Central memory CD4-positive, alpha-beta T cell (primary cell): ENCODE measurements at places on chromosomes 1 and 21.

DNA sequence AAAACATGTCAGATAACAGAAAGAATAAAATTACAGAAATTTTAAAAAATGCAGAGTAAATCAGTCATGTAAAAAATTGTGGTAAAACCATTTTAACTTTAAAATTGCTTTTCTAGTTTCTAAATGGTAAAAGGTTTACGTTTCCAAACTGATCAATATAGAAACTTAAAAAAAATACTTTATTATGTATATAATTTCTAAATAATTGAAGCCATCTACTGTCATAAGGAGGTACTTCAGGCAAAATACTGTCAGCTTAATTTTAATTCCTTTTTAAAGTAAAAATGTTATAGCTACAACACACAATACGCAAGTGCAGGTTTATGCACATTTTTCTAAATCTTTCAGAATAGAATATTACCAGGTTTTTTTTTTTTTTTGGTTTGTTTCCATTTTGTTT, 159.9 kb downstream of the HFM1 start:
- no peak for DNase-seq

GRCh38 chr1:175629318-175629694, 114.1 kb downstream of the TNR start:
- no peak for DNase-seq

- DNase-seq = peak; percentile 65
Observed at GRCh38 chr1:1291548-1292441, 11.6 kb downstream of the SCNN1D start.

DNA sequence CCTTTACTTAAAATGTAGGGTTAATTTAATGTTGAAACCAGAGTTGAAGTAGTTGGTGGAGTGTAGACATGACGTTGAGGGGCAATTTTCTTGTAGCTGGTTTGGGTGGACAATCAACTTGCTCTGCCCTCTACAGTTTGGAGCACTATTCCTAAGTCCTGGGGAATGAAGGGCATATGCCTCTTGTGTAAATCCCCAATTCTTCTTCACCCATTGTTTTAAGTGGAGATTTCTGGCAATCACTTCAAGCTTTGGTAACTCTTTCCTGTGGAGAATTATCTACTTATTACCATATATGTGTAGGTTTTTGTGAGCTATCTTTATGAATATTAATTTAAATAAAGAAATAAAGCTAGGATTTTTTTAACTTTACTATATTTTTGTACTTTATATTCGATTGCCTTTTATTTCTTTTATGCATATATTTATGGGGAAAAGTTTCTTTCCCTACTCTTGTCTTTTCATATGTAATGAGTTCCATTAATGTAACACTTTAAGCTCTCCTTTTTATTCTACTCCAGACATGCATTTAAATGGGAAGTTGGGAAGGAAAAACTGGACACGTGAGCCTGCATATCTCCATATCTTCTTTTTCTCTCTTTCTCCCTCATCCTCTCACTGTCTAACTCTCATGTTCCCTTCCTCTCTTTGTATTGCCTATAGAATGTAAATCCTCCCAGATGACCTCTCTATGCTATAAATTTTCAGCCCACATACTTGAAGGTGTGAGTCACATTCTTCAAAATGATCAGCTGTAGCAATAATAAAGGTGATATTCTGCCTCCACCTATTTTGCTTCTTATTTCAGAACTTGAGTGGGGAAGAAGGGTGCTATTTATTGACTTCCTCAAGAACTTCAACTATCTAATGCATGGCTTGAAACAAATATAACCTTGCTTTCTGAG, 276.7 kb downstream of the PTPRC start:
- DNase-seq = no peak

GRCh38 chr1:56072310-56072709, 507.1 kb downstream of the PLPP3 start:
- no peak for DNase-seq

- no peak for DNase-seq
Observed at GRCh38 chr1:243851765-243852164, 1.7 kb upstream of the AKT3 start.

DNA sequence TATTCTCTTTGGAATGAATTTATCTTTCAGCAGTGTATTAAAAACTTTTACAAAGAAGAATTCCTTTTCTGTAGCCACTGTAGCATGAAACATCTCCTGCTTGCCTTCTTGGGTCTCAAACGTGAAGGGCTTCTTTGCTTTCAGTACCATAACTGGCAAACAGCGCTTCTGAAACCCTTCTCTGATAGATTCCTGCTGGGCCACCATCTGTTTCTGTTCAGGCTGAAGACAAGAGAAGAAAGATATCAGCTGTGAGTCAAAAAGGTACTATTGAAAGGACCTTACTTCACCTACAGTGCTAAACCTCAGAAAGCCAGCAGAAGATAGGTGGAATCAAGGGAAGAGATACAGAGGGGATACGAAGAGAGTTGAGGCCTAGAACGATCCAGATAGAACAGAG, 10.5 kb downstream of the AIM2 start:
- no peak for DNase-seq

DNA sequence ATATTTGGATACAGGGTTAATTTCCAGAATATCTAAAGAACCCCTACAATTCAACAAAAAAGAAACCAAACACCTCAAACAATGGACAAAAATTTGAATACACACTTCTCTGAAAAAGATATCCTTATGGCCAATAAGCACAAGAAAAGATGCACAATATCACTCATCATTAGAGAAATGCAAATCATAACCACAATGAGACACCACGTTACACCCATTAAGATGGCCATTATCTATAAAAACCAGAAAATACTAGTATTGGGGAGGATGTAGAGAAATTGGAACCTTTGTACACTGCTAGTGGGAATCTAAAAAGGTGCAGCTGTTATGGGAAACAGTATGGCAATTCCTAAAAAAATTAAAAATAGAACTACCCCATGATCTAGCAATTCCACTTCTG, 4.9 kb downstream of the ADAM30 start:
- DNase-seq = no peak

DNA sequence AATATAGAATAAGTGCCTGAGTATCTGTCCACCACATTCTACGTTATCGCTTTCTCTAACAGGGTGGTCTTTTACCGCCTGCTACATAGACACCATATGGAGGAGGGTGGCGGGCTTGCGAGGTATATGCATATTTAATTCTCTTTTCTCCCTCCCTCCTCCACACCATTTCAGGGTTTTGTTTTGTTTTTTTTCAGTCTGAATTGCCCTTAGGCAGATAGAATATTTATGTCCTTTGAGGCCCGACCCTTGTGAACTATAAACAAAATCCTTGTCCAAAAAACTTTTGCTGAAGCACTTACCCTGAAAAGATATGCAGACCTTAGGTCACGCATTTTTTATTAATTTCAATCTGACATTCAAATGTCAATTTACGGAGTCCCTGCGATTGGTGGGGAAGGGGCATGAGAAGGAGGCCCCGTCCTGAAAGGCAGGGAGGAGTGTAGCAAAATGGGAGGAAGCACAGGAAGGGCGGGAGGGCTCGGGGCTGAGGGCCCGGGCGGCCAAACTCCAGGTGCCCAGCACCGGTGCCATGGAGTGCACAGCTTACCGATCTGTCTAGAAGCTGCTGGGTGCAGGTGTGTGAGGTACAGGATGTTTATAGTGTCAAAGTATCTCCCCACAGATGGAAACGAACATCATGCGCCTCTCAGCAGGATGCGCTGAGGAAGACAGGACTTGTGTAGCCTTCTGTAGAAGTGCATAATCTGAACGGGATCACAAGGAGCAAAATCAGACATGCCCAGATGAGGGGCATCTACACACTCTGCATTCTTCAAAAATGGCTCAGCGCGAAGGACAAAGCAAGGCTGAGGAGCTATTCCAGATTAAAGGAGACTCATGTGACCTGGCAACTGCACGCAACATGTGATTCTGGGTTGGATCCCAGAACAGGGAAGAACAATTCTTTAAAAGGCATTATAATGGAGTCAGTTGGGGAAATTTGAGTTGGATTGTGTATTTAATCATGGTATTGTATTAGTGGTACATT, 68.8 kb upstream of the LYST start:
- no peak for DNase-seq

DNA sequence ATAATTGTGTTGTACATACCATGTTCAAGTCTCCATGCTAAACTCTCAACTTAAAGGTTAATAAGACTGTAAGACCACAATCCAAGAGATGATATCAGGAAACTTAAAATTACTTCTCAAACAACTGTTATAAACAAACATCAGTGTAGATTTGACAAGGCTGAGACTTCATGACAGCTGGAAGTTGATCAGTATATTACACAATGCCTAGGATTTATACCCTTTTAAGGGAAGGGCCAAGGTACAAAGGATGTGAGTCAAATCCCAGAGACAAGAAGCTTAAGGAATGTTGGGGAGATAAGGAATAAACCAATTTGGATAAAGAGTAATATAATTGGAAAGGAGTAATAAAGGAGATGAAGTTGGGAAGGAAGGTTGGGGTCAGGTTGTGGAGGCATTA, 98.8 kb downstream of the LBR start:
- DNase-seq = no peak

GRCh38 chr1:103156966-103157365, 48.6 kb upstream of the COL11A1 start:
- no peak for DNase-seq

DNA sequence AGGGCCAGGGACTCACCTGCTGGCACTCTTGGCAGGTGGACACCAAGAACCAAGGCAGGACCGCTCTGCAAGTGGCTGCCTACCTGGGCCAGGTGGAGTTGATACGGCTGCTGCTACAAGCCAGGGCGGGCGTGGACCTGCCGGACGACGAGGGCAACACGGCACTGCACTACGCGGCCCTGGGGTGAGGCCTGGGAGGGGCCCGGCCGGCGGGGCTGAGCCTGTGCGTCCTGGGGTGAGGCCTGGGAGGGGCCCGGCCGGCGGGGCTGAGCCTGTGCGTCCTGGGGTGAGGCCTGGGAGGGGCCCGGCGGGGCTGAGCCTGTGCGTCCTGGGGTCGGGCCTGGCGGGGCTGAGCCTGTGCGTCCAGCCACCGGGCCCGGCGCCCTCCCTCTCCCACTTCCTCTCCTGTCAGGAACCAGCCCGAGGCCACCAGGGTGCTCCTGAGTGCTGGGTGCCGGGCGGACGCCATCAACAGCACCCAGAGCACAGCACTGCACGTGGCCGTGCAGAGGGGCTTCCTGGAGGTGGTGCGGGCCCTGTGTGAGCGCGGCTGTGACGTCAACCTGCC, 4.6 kb upstream of the MMP23B start:
- no peak for DNase-seq

DNA sequence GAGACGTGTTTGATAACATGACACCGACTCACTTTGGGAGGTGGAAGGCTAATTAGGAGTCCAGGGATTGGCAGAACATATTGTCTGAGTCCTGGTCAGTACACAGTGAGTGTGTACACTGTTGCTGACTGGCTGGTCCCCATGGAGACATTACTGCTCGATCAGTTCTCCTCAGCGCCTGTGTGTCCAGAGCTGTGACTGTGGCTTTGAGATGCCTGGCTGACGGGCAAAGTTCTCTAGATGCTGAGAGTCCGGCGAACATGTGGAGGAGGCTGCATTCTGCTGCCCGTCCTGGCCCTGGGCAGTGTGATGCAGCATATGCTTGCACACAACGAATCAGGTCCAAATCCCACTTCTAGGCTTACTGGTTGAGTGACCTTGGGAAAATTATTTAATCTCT, 280.1 kb upstream of the ST6GALNAC5 start:
- DNase-seq = no peak

GRCh38 chr1:43747736-43748135, 40.4 kb downstream of the ST3GAL3 start:
- no peak for DNase-seq

DNA sequence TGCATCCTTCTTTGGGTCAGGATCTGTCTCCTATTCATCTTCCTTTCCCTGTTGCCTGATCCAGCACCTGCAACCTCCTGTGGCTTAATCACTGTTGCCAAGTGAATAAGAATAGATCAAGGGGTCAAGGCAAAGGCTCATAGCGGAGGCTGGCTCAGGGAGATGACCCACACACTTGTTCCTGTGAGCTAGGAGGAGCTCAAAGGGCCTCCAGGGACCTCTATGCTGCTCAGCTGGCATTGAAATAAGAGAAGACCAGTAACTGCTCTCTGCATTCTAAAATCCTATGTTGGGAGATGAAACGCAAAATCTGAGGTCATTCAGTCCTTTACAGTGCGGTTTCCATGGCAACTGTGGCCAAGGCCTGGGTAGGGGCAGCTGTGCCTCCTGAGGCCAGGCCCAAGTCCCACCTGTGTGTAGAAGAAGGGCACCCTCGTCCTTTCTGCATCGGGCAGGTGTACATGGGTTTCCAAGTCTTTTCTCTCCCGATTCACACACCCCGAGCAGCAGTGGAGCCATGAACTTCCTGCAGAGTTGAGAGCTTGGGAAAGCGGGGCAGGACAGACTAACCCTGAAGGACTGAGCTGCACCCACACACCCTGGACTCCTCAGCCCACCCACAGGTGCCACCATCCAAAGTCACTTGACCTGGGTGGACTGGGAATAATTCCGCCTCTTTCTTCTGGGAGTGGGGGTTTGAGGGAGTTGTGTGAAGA, 27.8 kb upstream of the STUM start:
- no peak for DNase-seq

DNA sequence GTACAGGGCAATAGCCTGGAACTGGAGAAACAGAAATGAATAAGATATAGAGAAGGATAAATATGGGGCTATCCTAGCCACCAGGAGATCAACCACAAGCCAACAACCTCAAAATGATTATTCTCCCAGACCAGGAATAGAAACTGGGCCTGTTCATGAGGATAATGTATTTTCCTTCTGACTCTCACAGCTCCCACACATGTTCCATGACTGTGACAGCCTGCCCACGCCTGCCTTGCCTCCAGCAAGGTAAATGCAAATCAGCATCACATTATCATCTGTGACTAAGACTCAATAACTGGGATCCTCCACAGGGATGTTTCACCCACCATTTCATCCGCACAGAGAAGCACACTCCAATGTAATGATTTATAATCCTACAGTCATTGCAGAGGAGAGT, 3.3 kb downstream of the ENSA start:
- DNase-seq = no peak

GRCh38 chr21:39612233-39613040, at the start of gene B3GALT5:
B3GALT5 (plus strand) TSS chr21:39612940; CDS start chr21:39660560, 47,620 bp downstream.
- no peak for DNase-seq

GRCh38 chr1:245541369-245541768, 386.6 kb downstream of the KIF26B start:
- DNase-seq = no peak

- DNase-seq = no peak
Observed at GRCh38 chr21:39144191-39144590, 39.1 kb downstream of the PSMG1 start.

- no peak for DNase-seq
Observed at GRCh38 chr21:38286739-38287471, 30.1 kb downstream of the KCNJ15 start.

DNA sequence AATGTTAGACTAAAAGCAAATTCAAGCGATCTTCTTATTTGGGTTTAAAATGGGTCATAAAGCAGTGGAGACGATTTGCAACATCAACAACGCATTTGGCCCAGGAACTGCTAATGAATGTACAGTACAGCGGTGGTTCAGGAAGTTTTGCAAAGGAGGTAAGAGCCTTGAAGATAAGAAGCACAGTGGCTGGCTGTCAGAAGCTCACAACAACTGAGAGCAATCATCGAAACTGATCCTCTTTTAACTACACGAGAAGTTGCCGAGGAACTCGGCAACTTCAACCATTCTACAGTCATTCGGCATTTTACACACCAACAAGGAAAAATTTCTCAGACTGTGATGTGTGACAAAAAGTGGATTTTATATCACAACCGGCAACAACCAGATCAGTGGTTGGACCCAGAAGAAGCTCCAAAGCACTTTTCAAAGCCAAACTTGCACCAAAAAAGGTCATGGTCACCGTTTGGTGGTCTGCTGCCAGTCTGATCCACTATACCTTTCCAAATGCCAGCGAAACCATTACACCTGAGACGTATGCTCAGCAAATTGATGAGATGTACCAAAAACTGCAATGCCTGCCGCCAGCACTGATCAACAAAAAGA, 47.9 kb downstream of the ASH1L start:
- DNase-seq = no peak
